IMR-90 (cell line): ENCODE measurements at places on chromosomes 7 and 10. TPM values are rescaled to one million over a fixed set of nuclear protein-coding genes. Genes with fewer than 3 reads are reported as not detected.

Gene SMNDC1
- 3.9 and 8.6 TPM in 2 replicates for total RNA-seq

Gene KCP
- not detected in 2 replicates for total RNA-seq

Gene ANKRD61
- total RNA-seq, result under 0.01 and 0.36 TPM in 2 replicates

Gene CRHR2
- total RNA-seq, result not detected in 2 replicates

Gene CPN1
- total RNA-seq, result not detected in 2 replicates

Gene HDAC9
- 24.2 and 24.7 TPM in 2 replicates for total RNA-seq

Gene ERV3-1
- total RNA-seq, result 8.6 and 11.8 TPM in 2 replicates

Gene SPOCK2
- not detected in 2 replicates for total RNA-seq

Gene TAS2R41
- not detected in 2 replicates for total RNA-seq

GRCh38 chr10:124220971-124221355 is 127.6 kb upstream of the CHST15 start:
- H3K27ac ChIP-seq, result no peak overlapping the region
- no peak for DNase-seq
- H3K27me3 ChIP-seq, result no peaks in the 10 kb centered on the region

DNA sequence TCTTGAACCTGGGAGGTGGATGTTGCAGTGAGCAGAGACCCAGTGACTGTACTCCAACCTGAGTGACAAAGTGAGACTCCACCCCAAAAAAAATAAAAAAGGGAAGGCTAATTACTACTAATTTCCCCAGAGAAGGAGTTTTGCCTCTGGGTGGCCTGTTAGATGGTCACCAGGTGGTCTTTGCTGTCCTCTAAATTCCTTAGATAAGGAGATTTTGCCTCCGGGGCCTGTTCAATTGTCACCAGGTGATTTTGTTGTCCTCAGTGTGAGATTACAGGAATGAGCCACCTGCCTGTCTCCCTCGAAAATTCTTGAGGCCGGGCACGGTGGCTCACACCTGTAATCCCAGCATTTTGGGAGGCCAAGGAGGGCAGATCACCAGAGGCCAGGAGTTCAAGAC is 24.4 kb upstream of the ZMIZ2 start:
- H3K4me1 ChIP-seq, result peaks cover 4% of the 10 kb centered on the region; the same call in 1 of the 2 replicates
- DNase-seq, result no peak
- no peak overlapping the region for H3K4me3 ChIP-seq
- H3K27me3 ChIP-seq, result no peaks in the 10 kb centered on the region
- H3K27ac ChIP-seq, result no peak overlapping the region
- no peaks in the 10 kb centered on the region for H3K36me3 ChIP-seq

DNA sequence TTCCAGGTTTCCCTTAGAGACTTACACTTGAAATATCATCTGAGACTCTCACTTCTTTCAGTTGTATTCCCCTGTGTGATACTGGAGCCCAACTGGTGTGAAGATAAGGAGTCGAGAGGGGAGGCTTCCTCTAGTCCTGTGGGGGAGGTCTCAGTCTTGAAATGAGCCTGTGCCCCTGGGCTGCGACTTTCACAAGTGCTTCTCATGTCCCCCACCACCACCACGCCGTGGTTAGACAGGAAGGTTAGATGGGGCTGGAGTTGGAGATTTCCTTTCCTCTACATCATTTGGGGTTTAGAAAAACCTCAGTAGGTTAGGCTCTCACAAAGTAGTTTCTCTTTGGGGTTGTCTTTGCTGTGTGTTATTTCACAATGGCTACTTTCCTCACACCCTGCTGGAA is 25.6 kb upstream of the MKX start:
- H3K36me3 ChIP-seq, result no peaks in the 10 kb centered on the region
- no peak overlapping the region for H3K27ac ChIP-seq
- DNase-seq, result no peak

DNA sequence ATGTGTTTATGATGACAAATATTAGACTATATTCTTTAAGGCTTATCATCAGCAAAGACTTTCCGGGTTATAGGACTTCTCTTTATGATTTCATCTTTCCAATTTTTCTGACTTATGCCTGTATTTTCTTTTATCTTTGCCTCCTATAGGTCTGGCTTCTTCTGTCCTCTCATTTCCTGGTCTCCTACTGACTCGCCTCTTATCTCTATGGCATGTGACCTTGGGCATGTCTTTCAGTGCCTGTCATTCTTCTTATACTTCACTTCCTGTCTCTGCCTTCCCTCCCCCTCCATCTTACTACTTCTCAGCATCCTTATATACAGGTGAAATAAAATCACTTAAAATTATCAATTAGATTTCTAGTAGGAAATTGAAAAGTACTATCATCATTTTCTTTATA is 42.2 kb downstream of the PCDH15 start:
- H3K27me3 ChIP-seq, result no peaks in the 10 kb centered on the region
- no peaks in the 10 kb centered on the region for H3K36me3 ChIP-seq
- no peak for DNase-seq
- H3K4me1 ChIP-seq, result no peaks in the 10 kb centered on the region
- no peak overlapping the region for H3K27ac ChIP-seq

DNA sequence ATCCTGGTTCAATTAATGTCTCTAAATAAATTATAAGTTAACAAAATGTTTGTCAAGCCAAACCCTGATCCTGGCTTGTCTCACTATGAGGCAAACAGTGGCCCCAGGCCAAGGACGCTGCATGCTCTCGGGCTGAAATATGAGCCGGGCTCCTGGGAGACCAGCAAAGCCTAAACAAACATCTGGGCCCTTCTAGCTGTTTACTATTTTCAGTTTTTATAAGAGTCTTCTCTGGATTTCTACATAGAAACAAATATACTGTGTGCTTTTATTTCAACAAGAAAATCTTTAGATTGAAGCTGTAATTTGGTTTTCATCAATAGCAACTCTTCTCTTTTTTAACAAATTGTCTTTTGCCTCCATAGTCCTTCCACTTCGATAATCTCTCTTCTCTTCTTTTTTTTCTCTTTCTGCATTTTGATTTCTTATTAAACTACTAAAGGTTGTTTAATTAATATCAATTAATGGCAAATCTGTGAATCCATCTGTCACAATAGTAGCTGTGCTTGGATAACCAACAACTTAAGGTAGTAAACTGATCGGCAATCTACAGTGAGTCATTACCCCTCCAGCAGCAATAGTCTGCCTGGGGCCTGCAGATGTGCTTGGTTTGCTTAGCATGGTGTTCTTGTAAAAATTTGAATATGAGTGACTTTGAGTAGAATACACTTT is 83.3 kb upstream of the DNAJC1 start:
- H3K27ac ChIP-seq, result no peak overlapping the region
- H3K4me1 ChIP-seq, result no peaks in the 10 kb centered on the region
- DNase-seq, result peak; percentile 54
- H3K27me3 ChIP-seq, result no peaks in the 10 kb centered on the region
- H3K36me3 ChIP-seq, result no peaks in the 10 kb centered on the region
- no peak overlapping the region for H3K4me3 ChIP-seq

DNA sequence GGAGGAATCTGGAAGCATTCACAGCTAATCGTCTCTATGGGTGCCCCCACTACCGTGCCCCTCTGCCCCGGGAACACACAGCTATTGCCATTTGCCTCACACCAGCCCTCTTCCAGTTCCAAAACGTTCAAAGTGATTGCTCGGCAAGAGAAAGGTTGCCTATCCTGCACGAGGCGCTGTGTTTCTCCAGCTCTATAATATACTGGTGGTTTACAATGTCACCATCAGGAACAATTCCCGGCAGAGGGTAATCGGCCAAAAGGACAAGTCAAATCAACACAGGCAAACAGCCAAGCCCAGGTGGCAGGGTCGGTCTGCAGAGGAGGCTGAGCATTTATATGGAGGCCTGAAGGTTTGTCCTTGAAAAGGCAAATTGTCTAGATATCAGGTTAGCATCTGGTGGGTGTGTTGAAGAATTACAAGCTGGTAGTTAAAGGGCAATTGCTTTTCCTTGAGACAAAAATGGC is 29.2 kb upstream of the TNS3 start:
- no peak for DNase-seq
- peak overlapping the region; percentile 45 for H3K27ac ChIP-seq
- H3K4me3 ChIP-seq, result no peak overlapping the region
- H3K27me3 ChIP-seq, result no peaks in the 10 kb centered on the region; the same call in 1 of the 2 replicates
- H3K4me1 ChIP-seq, result peaks cover 16% of the 10 kb centered on the region
- no peaks in the 10 kb centered on the region for H3K36me3 ChIP-seq

DNA sequence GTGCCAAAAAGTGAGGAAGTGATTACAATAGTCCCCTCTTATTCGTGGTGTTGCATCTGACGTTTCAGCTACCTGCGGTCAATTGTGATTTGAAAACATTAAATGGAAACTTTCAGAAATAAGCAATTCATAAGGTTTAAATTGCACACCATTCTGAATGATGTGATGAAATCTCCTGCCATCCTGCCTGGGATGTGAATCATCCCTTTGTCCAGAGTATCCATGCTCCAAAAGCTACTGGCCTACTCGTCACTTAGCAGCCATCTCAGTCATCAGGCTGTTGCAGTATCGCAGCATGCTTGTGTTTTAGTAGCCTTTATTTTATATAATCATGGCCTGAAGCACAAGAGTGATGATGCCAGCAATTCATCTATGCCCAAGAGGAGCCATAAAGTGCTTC is 97.7 kb upstream of the CDCA7L start:
- DNase-seq, result no peak
- no peaks in the 10 kb centered on the region for H3K36me3 ChIP-seq
- no peak overlapping the region for H3K27ac ChIP-seq
- no peaks in the 10 kb centered on the region for H3K4me1 ChIP-seq
- H3K4me3 ChIP-seq, result no peak overlapping the region

DNA sequence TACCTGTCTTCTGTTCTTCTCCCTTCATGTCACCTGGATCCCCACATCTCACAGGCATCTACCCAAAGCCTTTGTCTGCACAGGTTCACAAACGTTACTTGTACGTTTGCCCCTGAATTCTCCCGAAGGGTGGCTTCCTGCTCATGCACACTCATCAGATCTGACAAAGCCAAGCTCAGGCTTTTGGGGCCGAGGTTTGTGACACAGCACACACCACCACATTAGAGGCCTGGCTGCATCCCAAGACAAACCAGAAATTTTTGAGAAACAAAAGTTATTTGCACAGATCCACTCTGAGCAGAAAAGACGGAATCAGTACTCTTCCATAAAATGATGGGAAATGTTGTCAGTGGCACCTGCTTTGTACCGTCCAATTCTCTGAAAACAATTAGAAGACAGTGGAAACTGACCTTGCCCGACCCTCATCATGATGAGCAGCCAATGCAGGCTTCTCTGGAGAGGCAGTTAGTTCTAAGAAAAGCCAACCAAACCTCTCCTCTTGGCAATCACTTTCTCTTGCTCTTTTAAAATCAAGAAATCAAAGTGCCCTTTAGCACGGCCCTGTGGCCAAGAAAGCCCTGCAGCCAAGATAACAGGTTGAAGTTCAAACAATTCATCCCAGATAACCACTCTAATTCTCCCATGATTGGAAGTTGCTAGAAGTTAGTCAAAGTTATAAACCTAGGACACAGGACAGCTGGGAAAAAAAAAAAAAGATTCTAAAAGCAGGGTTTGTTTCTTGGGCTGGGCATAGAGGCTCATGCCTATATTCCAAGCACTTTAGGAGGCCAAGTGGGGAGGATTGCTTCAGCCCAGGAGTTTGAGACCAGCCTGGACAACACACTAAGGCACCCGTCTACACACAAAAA is 13.6 kb upstream of the SVIL start:
- no peak overlapping the region; the same call in 1 of the 2 replicates for H3K27ac ChIP-seq
- H3K27me3 ChIP-seq, result no peaks in the 10 kb centered on the region
- peak; percentile 38 for DNase-seq
- H3K4me1 ChIP-seq, result peaks cover 28% of the 10 kb centered on the region
- no peak overlapping the region for H3K4me3 ChIP-seq

DNA sequence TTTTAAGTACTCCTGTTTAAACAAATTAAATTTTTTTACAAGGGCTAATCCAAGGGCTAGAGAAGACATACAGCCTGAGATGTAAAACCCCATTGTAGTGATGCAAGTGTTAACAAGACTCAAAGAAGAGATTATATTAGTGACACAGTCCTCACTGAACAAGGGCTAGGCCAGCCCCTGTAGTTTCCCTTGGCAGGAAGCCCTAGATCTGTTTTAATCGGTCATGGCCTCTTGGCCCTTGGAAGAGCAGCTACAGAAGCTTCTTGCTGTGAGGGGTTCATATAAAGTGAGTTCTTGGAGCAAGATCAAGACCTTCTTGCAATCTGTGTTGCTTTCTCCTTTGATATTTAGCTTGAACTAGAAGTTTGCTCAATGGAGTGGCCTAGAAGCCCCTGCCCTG is 1339.4 kb downstream of the XPNPEP1 start:
- no peak for DNase-seq
- H3K27ac ChIP-seq, result no peak overlapping the region
- no peaks in the 10 kb centered on the region for H3K4me1 ChIP-seq
- H3K27me3 ChIP-seq, result no peaks in the 10 kb centered on the region
- no peaks in the 10 kb centered on the region for H3K36me3 ChIP-seq
- no peak overlapping the region for H3K4me3 ChIP-seq

GRCh38 chr10:99676426-99676825 is 17.1 kb downstream of the ENTPD7 start:
- no peak overlapping the region; the same call in 1 of the 2 replicates for H3K27ac ChIP-seq
- H3K4me3 ChIP-seq, result no peak overlapping the region
- DNase-seq, result peak; percentile 94

DNA sequence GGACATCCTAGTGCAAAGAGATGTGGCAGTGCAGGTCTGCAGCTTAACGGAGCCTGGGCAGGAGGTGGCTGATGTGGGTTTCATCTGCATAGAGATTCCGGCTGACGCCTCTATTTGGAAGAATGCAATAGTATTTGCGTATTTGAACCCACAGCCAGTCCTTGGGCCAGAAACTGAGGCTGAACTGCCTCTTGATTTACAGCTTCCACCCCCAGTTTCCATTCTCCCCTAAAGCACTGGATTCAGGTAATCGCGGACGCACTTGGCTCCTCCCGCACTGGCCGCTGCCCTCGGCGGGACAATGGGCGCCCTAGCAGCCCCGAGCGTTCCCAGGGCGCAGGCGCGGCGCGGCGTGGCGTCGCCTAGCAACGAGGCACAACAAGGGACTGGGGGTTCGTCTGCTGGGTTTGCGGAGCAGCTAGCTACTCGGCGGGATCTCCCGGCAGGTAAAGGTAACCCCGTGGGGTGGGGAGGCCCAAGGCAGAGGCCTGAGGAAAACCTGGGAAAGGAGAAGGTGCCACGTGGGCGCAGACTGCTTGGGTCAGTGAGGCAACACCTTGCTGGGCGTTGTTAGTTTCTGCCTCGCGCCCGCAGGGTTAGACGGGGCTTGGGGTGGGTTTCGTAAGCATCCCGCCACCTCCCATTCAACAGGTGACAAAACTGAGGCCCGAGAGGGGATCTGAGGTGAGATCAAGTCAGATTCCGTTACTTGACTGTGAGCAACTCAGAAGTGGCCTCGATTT is at the start of gene ARMC3:
Gene ARMC3 (plus strand): TSS at position 393 of the 743 bp plus-strand sequence. CDS start 3,944 bp downstream, outside the sequence.
- H3K4me3 ChIP-seq, result no peak within 1 kb of the TSS
- no peak within 1 kb of the TSS for H3K27ac ChIP-seq
- no peak for DNase-seq
- no peaks in the 10 kb centered on the region for H3K4me1 ChIP-seq
- H3K27me3 ChIP-seq, result peaks cover 8% of the 10 kb centered on the region

- H3K27ac ChIP-seq, result no peak overlapping the region
- no peaks in the 10 kb centered on the region for H3K36me3 ChIP-seq
- DNase-seq, result no peak
- H3K27me3 ChIP-seq, result peaks cover 9% of the 10 kb centered on the region; the same call in 1 of the 2 replicates
Observed at GRCh38 chr10:46326971-46327370, 40.2 kb downstream of the ANTXRL start.
